Kidney epithelial cell (primary cell): ENCODE measurements at places on chromosomes 16 and 17.

DNA sequence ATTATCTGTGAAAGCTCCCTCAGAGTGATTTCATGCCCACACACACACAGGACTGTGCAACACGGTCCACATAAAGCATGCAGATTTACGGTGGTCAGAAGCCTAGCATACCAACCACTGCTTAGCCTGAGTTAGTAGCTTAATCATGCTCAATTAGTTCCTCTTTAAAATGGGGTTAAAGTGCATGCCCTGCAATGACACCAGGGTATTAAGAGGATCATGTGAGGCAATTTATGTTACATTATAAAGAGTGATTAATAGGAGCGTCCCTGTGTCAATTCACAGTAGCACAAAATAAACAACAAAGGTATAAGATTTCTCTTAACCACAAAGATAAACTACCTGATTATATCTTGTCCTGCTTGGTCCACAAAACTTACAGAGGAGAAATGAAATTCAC lies 39.8 kb downstream of the C17orf67 start:
- no peak for DNase-seq

DNA sequence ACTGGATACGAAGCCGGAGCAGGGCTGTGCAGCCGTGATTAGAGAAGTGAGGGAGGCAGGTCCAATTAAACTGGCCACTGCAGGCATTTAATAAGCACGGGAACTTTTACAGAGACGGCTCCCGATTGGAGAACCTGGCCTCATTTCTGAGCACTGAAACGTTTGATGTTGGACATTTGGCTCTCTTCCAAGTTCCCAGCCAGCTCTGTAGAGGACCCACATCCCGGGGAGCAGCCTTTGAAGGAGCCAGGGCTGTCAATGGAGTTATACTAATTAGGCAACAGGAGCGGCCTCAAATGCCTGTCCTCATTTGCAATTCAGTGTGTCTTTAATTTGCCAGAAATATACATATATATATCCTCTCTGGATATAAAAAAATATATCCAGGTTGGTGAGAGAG lies 499.4 kb upstream of the C16orf82 start:
- no peak for DNase-seq

- DNase-seq = no peak
Measured at GRCh38 chr17:67456103-67456502, 79.0 kb downstream of the PITPNC1 start.

DNA sequence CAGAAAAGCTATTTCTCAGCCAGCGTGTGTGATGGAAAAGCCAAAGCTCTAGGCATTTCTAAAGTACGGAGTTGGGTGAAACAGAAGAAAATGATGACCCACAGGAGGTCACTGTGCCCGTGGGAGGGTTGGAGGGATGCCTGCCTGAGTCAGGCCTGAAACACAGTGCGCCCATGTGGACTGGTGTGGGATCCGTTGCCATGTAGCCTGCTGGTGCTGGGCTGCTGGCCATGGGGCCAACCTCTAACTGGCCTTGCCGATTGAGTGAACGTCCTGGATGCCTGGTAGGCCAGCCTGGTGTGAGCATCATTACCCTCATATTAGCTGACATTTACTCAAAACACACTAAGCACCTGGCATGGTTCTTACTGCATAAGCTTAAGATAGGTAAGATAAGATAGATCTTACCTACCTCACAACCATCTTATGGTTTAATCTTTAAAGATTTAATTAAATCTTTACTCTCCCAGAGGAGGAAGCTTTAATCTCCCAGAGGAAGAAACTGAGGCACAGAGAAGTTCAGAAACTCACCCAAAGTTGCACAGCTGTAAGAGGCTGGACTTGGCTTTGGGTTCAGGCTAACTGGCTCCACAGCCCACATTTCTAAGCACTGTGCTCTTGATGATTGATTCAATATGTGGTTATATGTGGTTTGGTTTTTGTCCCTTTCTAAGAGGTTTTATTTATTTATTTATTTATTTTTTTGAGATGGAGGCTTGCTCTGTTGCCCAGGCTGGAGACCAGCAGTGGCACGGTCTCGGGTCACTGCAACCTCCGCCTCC lies 15.7 kb downstream of the MGAT5B start:
- no peak for DNase-seq

DNA sequence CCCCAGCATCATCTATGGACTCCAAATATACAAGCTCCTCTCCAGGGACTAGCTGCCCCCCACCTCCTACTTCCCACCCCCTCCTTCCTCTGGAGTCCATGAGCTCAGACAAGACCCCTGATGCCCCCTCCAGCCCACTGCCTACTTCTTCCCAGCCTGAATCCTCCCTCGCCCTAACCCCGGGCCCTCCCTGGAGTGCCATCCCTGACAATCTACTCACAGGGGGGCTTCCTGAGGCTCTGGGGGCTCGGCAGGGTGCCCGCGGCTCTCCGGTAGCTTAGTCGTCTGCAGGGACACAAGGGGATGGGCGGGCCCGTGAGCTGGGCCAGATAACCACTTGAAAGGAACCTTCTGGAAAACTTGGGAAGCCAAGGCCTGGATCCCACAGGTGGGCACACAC lies 15.1 kb downstream of the MPP3 start:
- no peak for DNase-seq

DNA sequence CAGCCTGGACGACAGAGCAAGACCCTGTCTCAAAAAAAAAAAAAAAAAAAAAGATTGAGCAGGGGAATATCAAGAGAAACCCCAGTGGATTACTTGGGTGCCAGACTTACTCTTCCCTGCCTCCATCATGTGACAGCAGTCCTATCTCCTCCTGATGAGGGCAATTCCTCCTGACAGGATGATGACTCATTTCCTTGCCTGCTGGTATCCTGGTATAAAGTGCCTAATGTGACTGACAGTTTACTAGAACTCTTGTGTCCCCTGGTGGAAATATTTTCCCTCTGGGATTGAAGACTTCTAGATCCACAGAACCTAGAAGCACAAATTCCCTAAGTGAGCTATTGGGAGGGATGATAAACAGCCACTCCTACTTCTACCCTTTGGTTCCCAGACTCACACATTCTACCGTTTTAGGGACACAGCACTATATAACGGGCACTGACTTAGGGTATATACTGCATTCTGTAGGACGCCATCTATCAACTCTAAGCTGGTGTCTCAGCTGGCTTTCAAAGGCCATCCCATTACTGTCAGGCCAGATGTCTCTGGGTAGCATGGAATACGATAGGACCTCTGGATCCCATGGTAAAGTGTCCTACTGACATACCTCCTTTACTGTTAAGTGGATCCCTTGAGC lies 114.6 kb upstream of the MED13 start:
- peak; percentile 72 for DNase-seq
